ENCODE measurements at places on chromosomes 7 and 10. TPM values are rescaled to one million over a fixed set of nuclear protein-coding genes. Genes with fewer than 3 reads are reported as not detected.

The THSD7A gene
- total RNA-seq, result 6.8 TPM

The PPP1R17 gene
- total RNA-seq, result not detected

The SLC39A12 gene
- not detected for total RNA-seq

The AMZ1 gene
- 0.37 TPM for total RNA-seq

The NUDCD3 gene
- 108 TPM for total RNA-seq

The GDF2 gene
- not detected for total RNA-seq

- no peaks in the 10 kb centered on the region for H3K27me3 ChIP-seq
- H3K4me3 ChIP-seq, result no peak overlapping the region
- no peaks in the 10 kb centered on the region for H3K36me3 ChIP-seq
- no peak for DNase-seq
- no peak overlapping the region for H3K27ac ChIP-seq
- no peaks in the 10 kb centered on the region for H3K4me1 ChIP-seq
Measured at GRCh38 chr10:100128951-100129350, 47.3 kb upstream of the CPN1 start.

DNA sequence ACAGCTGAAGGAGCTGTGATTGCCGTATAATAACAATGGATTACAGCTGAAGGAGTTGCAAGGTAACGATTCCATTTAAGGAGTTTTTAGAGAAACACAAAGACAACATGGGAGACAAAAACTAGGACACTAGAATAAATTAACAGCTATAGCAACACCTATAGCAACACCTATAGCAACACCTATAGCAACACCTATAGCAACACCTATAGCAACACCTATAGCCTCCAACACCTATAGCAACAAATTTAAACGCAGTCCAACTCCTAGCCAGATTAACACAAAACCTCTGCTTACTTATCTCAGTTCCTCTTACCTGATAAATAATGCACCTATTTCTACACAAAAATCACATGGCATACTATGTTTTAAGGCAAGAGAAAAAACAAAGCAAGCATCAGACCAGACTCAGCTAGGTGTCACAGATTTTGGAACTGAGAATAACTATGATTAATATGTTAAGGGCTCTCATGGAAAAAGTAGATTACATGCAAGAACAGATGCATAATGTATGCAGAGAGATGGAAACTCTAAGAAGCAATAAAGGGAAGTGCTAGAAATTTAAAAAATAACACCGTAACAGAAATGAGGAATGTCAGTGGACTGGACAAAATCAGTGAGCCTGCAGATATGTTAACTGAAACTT lies 55.7 kb upstream of the SRPK2 start:
- no peak overlapping the region for H3K4me3 ChIP-seq
- H3K27me3 ChIP-seq, result no peaks in the 10 kb centered on the region
- no peak for DNase-seq
- H3K4me1 ChIP-seq, result no peaks in the 10 kb centered on the region
- no peak overlapping the region for H3K27ac ChIP-seq

DNA sequence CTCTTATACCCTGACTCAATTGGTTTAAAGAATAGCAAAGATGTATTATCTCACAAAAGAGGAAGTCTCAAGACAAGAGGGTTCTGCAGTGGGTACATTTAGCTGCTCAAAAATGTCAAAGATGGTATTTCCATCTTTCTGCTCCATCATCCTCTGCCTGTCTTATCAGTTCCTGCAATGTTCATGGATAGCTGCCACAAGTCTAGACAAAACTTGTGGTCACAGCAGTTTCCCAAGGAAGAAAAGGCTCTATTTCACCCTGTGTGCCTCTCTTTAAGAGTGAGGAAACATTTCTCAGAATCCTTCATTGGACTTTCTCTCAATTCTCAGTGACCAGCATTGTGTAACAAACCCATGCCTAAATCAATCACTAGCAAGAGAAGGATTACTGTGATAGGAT lies 634.2 kb upstream of the AUTS2 start:
- H3K4me1 ChIP-seq, result no peaks in the 10 kb centered on the region
- no peaks in the 10 kb centered on the region for H3K27me3 ChIP-seq
- H3K27ac ChIP-seq, result no peak overlapping the region
- no peak for DNase-seq
- no peaks in the 10 kb centered on the region for H3K36me3 ChIP-seq

DNA sequence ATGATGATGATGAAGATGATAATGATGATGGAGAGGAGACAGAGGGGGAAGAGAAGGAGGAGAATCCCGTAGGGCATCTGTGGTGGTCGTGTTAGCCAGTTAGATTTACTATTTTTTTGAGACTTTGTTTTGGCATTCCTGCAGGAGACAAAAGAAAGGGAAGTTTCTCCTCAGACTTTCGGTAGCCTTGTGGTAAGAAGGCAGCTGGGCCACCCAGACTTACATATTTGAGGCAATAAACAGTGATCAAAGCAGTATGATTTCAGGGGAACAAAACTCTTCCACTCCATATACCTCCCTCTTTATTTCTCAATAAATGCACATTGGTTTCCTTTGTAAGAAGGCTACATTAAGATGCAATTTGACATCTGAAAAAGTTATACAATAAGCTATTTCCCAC lies 32.4 kb upstream of the BICC1 start:
- no peaks in the 10 kb centered on the region for H3K36me3 ChIP-seq
- no peak overlapping the region for H3K27ac ChIP-seq
- DNase-seq, result no peak
- H3K4me1 ChIP-seq, result peaks cover 2% of the 10 kb centered on the region
- no peaks in the 10 kb centered on the region for H3K27me3 ChIP-seq

DNA sequence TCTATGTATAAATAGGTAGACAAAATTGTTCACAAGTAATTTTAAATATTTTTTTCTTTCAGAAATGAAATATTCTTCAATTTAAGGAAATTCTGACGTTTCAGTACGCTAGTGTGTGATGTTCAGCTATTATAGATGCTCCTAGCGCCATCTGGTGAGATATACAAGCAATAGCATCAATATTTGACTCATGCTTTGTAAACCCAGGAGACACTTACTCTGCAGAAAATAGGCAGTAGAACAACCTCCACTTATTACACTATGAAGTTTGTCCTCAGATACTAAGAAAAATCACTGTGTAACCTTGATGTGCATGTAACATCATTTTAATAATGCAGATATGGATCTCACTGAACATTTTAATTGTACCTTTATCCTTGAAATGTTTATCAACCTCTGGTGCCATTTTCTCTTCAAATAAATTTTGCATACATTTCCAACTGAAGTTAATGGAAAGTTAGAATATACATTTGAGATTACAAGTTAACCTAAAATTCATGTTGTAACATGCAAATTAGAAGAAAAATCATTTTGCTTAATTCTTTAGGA lies 151.5 kb upstream of the FAM3C start:
- no peak for DNase-seq
- no peaks in the 10 kb centered on the region for H3K4me1 ChIP-seq
- H3K27me3 ChIP-seq, result no peaks in the 10 kb centered on the region
- no peak overlapping the region for H3K4me3 ChIP-seq
- H3K27ac ChIP-seq, result no peak overlapping the region
- H3K36me3 ChIP-seq, result no peaks in the 10 kb centered on the region

GRCh38 chr10:88725798-88726197 lies 19.7 kb downstream of the LIPK start:
- H3K4me1 ChIP-seq, result no peaks in the 10 kb centered on the region
- H3K27me3 ChIP-seq, result no peaks in the 10 kb centered on the region
- DNase-seq, result no peak
- H3K27ac ChIP-seq, result no peak overlapping the region

GRCh38 chr10:57657164-57657765 lies 610.4 kb downstream of the IPMK start:
- H3K27ac ChIP-seq, result no peak overlapping the region
- no peaks in the 10 kb centered on the region for H3K36me3 ChIP-seq
- H3K27me3 ChIP-seq, result no peaks in the 10 kb centered on the region
- H3K4me1 ChIP-seq, result no peaks in the 10 kb centered on the region
- no peak for DNase-seq

GRCh38 chr7:132740176-132740575 lies 163.9 kb upstream of the PLXNA4 start:
- H3K27me3 ChIP-seq, result no peaks in the 10 kb centered on the region
- no peak for DNase-seq
- H3K4me3 ChIP-seq, result no peak overlapping the region
- H3K4me1 ChIP-seq, result no peaks in the 10 kb centered on the region
- H3K27ac ChIP-seq, result no peak overlapping the region

DNA sequence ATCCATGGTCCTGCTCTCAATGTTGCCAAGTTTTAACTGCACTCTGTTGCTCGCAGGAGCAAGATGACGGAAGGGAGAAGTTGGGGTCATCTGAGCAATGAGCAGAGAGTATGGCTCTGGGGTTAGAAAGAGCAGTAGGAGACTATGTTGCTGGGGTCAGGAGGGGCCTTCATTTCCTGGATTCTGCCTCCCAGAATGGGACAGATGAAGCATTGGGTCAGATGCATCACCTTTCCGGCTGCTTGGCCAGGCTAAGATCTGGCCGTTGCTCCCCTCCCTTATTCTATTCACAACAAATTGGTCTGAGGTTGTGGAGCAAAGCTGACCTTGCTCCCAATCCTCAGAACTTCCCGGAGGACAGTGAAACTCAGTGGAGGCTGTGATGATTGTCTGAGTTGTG lies 22.4 kb downstream of the STMP1 start:
- no peaks in the 10 kb centered on the region for H3K27me3 ChIP-seq

GRCh38 chr7:130982160-130982638 lies 248.2 kb upstream of the KLF14 start:
- H3K27ac ChIP-seq, result no peak overlapping the region
- H3K4me3 ChIP-seq, result no peak overlapping the region
- DNase-seq, result no peak
- no peaks in the 10 kb centered on the region for H3K36me3 ChIP-seq

DNA sequence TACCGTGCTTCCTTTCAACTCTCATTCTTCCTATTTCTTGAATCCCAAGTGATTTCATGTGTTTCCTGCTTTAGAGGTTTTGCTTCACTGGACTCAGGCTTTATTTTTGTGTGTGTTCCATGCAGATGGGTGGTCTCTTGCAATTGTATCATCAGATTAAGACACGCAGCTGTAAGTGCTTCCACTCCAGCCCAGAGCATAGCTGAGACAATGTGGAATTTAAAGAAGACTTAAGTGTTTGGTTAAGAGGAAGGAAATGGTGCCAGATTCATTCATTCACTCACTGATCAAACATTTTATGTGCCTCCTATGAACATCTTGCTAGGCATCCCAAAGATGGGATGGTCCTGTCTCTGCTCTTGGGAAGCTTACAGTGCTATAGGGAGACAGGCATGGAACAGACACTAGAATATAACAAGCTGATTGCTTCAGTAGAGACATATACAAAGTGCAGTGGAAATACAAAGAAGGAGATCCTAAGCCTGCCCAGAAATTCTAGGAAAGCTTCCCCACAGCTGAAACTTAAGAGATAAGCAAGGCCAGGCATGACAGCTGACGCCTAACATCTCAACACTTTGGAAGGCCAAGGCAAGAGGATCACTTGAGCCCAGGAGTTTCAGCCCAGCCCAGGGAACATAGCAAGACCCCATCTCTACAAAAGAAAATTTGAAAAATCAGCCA lies 46.1 kb upstream of the LRRC17 start:
- H3K36me3 ChIP-seq, result no peaks in the 10 kb centered on the region
- H3K27me3 ChIP-seq, result no peaks in the 10 kb centered on the region
- H3K4me3 ChIP-seq, result no peak overlapping the region
- no peak overlapping the region for H3K27ac ChIP-seq
- no peaks in the 10 kb centered on the region for H3K4me1 ChIP-seq

DNA sequence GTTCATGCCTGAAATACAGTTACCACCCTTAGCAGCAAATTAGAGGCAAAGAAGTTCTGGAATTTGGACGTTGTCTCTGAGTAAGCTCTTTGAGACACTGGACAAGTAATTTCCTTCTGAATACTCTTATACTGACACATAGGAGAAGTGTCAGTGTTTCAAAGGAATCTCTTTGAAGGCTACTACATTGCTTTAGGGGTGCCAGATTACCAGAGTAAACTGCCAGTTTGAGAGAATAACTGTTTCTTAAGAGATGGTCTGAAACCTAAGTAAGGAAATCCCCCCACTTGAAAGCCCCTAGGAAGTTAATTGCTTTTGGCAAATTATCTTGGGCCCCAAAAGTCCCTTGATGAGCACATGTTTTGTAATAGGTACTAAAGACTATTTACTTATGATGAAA lies 3.4 kb downstream of the FAS start:
- no peak for DNase-seq
- H3K36me3 ChIP-seq, result no peaks in the 10 kb centered on the region
- peaks cover 10% of the 10 kb centered on the region for H3K4me1 ChIP-seq
- no peaks in the 10 kb centered on the region for H3K27me3 ChIP-seq
- no peak overlapping the region for H3K27ac ChIP-seq

DNA sequence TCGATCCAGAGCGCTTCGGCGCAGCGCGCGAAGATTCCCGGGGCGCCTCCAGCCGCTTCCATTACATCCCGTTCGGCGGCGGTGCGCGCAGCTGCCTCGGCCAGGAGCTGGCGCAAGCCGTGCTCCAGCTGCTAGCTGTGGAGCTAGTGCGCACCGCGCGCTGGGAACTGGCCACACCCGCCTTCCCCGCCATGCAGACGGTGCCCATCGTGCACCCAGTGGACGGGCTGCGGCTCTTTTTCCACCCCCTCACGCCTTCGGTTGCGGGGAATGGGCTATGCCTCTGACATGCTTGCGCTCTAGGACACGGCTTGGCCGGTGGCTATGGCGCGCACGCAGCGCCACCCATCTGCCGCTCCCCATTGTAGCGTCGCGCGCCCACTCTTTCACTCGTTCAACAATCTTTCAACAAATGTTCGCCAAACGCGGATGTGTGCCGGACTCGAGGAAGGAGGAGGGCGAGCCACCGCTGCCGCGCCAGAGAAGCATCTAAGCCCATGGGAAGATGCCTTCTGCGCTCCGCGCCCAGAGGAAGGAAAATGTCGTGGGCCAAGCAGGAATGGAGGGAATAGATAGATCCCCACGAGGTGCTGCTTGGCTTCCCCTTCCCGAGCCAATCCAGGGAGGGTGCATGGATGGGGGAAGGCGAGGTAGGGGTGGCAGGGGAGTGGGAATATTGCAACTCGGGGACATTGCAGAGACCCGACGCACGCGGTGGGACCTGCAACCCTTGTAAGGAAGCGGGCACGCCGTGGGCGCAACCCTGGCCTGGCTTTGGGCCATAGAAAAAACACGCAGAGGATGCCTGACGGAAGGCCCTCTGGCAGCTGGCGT lies 5.1 kb upstream of the CYP26A1 start:
- H3K4me1 ChIP-seq, result peaks cover 10% of the 10 kb centered on the region
- H3K27ac ChIP-seq, result no peak overlapping the region
- DNase-seq, result no peak
- no peak overlapping the region for H3K4me3 ChIP-seq

- H3K27ac ChIP-seq, result no peak overlapping the region
- no peak overlapping the region for H3K4me3 ChIP-seq
- no peak for DNase-seq
- no peaks in the 10 kb centered on the region for H3K36me3 ChIP-seq
- H3K4me1 ChIP-seq, result no peaks in the 10 kb centered on the region
Measured at GRCh38 chr7:147376192-147376591, 1214.4 kb upstream of the C7orf33 start.

GRCh38 chr7:117173035-117173770 lies 149.7 kb downstream of the WNT2 start:
- H3K4me3 ChIP-seq, result no peak overlapping the region
- no peaks in the 10 kb centered on the region for H3K27me3 ChIP-seq
- H3K27ac ChIP-seq, result no peak overlapping the region
- H3K4me1 ChIP-seq, result no peaks in the 10 kb centered on the region
- no peaks in the 10 kb centered on the region for H3K36me3 ChIP-seq
- no peak for DNase-seq
